ENCODE measurements at places on chromosomes 16 and 17.
A peak's percentile ranks its signal among the peaks of the same experiment; 100 is the strongest.

GRCh38 chr17:73823684-73824083 is 179.4 kb upstream of the SDK2 start:
- DNase-seq: no peak

GRCh38 chr17:17703140-17703919 is 22.1 kb downstream of the RAI1 start:
- DNase-seq: no peak

GRCh38 chr16:71402007-71402406 is 39.8 kb downstream of the TLE7 start:
- no peak for DNase-seq

- DNase-seq: no peak
These were observed 372.3 kb downstream of the SEC14L1 start for GRCh38 chr17:77513045-77513444.

DNA sequence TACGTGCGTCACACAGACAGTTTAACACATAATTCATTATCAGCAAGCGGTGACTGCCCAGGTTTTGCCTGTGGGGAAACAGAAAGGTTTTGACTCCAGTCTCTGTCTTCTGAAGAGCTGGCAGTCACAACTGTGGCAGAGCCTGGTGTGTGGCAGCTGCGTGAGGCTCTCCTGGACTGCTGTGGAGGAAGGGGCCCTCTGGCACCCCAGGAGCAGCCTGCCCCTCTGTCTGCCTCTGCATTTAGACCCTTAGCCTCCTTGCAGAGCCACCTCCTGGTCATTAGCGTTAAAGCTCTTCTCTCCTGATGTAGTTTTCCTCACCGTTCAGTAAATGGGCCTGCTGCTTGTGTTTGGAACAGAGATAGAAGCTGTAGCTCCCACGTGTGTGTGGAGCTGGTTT is 10.9 kb downstream of the RAB40C start:
- DNase-seq: no peak

DNA sequence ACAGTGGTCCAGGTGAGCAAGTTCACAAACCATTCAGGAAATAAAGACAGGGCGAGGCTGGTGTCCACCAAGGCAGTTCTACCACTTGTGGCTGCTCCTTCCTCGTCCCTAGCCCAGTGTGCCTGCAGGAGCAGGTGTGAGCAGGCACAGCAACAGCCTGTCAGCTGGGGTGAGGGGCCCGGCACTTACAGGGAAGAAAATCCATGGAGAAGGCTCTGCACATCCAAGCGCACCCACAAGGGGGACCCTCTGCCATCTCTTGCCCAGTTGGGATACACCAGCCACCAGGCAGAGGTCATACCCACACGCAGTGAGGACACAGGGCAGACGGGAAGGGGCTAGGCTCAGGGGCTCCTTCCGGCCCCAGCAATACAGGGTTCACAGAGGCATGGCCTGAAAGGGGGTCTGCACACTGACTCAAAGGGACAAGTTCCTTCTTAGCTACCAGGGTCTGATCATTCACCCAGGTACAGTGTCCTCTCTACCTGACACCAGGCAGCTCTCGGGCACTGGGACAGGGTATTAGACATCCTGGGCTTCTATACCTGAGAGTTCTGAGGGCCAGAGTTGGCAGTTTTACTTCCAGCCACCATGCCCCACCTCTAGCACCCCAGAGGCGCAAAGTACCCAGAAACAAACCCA is 27.0 kb downstream of the CDIP1 start:
- DNase-seq: peak; percentile 35

DNA sequence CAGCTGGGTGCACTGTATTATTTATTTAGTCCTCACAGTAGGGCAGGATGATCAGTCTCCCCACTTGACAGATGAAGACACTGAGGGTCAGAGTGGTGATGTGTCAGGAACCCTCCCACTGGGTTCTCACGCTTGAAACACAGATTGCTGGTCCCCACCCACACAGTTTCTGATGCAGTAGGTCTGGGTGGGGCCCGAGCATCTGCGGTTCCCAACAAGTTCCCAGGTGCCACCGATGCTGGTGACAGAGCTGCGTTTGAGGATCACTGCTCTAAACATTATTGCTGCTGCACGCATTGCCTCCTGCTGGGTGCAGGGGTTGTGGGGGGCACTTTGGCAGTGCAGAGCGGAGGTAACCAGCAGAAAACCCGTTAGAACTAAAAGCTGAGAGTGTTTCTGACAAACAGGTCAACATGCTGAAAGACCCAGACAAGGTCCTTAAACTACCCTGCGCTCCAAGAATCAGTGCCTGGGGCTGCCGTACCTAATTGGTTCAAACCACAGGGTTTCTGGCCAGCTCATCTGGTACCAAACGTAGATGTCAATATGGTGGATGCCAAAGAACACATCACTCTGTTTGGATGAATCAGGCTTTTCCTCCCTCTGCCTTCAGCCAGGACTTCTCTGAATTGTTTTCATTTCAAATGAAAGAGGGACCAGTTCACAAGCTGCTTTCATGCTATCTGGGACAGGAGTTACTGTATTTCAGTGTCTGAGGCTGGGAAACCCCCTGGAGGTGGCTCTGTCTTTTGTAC is 76.0 kb downstream of the ABCC1 start:
- peak; percentile 36 for DNase-seq
